ENCODE measurements at places on chromosomes 1 and 21.

DNA sequence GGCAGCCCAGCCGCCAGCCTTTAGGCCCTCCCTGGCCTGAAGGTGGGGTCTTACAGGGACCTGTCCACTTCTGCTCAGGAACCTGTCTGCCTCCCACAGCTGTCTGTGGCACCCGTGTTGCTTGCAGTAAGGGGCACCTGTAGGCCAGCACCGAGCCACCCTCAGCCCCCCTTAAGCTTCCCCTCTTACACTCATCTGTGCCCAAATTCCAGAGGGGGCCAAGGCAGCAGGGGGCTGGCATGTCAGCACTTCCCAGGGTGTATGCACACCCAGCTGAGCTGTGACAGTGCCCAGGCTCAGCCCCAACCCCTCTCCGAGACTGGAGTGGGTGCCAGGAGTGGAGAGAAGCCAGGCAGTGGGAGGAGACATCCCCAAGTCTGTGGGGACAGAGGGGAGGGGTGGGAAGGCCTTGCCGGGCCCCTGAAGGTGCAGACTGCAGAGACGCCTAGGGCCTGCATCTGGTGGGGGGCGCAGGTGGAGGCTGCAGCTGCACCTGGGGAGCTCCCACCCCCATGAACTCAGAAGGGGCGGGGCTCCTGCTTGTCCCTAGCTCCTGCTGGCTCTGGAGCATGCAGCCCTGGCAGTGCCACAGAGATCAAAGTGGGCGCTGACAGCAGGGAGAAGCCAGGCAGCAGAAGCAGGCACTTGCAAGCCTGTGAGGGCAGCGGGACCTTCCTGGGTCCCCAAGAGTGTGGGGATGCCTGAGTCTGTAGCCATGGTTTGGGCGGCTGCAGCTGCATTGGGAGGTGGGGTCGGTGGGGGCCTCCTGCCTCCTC lies 5.4 kb upstream of the SLC2A7 start:
- no peak for DNase-seq

GRCh38 chr1:179107706-179108629 lies 26.1 kb downstream of the TOR3A start:
- DNase-seq = no peak

DNA sequence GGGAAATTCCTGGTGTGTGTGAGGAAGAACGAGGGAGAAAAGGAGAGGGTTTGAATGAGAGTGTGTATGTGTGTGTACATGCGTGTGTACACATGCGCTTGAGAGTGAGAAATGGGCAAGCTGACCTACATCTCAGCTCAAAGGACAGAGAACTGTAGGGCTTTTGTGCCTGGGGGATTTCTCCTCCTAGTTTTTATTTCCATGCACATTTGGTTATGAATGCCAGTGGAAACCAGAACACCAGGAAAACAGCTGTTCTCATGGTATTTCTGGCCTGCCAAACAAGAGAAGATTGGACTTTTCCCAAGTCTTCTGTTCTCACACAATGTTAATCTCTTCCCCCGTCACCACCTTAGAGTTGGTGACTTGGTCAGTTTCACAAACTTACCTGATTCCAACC lies 45.2 kb downstream of the SLC44A3 start:
- DNase-seq = no peak

GRCh38 chr1:219710529-219711194 lies 97.8 kb upstream of the ZC3H11B start:
- DNase-seq = no peak

GRCh38 chr1:17392199-17392740 lies 20.3 kb downstream of the PADI6 start:
- DNase-seq = no peak

DNA sequence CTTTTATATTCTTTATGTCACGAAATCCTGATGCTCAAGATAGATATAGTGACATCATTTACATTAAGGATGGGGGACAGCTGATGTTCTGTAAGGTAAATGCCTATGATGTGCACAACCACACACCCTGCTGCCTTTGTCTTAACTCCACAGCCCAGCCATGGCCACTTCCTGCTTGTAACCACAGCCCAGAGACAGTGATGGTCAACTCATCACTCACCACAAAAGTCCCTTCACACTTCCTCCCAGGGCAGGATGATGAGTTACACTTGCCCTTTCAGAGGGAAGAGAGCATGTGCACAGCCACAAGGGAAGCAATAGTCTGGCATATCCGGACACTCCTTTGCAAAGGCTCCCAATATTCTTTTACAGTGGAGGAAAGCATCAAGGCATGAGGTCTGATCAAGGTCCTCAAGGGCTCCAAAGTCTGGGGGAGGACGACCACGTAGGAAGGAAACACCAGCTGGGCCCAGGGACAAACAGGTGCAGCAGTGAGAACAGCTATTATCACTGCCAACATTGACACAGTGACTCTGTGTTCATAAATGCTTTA lies 53.8 kb downstream of the PLPP3 start:
- DNase-seq = no peak

- DNase-seq = no peak
Observed at GRCh38 chr21:42563261-42563660, 49.6 kb downstream of the SLC37A1 start.

GRCh38 chr1:177772386-177772960 lies 197.4 kb downstream of the SEC16B start:
- DNase-seq = no peak

DNA sequence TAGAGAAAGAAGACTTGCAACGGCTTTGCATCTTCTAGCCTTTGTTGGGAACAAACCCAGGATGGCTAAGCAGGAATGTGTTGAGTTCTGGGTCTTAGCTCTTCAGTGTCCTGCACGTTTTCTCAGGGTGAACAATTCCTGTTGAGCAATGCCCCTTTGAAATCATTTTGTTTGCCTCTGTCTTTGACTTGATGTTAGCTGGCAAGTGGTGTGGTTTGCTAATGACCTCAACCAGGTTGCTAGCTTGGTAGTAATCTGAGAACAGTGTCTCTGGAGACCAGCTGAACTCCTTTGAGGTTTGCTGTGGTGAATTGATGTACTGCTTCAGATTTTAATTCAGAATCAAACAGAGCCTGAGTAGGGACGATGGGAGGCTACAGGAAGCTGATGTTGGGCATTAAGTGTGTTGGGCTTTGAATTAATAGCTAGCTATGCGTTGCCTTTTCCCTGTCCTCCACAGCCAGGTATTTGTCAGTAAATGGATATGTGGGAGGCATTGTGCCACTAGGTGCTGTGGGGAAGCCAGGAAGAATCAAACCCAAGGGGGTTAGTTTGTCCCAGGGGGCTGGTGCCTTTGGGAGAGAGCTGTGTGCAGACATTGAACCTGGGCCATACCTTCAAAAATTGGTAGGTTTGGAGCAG lies 23.3 kb upstream of the SRSF10 start:
- no peak for DNase-seq

DNA sequence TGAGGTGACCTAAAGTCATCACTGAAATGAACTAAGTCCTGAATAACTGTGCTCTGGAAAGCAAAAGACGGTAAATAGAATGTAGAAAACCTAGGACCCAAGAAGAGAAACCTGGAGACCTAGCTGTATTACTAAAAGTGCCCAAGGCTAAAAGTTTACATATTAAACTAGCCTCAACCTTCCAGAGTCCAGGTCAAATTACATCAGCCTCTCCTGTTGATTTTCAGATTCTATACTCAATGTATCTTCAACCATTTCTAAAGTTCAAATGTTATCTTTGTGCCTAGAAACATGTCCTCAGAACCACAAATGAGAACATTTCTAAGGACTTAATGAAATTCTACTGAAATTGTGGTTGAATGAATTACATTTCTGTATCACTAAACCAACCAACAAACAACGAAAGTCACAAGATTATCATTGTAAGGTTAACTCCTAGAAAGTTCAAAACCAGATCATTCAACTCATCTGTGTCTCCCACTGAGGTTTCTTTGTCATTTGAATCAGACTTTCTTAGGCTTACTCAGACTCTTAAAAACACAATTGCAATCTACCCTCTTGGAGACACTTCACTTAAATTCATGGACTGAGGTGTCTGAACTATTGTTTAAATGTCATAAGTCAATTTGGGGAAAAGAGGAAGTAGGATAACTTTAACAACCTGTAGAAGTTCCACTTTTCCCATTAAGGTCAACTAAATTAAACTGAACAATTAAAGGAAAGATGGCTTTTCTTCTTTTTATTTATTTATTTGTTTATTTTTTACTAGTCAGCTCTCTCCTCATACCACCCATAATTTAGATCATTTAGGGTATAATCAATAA lies 207.7 kb downstream of the BARHL2 start:
- no peak for DNase-seq

- no peak for DNase-seq
Observed at GRCh38 chr21:25215698-25216384, 391.4 kb downstream of the MRPL39 start.

DNA sequence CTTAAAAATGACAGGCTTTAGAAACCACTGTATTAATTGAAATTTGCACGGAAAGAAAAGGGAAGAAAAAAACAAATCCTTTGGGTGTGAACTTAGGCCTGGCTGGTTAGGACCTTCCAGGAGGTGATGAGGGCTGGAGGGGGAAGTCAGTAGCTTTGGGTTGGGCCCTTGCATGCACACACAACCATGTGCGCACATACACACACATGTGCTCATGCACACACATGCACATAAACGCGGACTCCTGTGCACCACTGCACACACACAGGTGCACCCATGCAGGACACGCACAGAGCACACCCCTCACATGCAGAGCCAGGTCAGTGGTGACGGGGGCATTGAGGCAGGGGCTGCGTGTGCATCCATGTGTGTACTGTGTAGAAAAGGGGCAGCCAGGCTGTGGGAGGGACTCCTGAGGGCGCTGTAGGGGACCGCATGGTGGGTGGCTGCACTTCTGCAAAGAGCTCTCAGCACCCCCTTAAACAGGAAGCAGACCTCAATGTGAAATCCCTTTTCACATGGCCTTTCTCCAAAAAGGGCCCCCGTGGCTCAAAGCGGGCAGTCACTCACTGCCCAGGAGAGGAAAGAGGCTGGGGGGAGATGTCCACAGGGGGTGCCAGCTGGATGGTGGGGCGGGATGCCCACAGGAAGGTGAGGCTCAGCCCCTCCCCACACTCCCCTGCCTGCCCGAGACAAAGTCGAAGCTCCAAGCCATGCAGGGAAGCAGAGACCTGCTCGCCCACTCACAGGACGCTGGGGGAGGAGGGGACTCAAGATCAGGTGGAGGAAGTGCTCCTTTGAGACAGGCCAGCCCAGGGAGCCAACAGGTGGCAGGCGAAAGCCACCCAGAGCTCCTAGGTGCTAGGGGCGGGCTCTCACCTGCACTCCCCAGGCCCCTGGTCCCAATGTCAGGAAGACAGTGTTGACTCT lies 95.2 kb downstream of the ITPKB start:
- DNase-seq = peak; percentile 34

GRCh38 chr1:87718241-87718950 lies 389.7 kb downstream of the LMO4 start:
- no peak for DNase-seq

DNA sequence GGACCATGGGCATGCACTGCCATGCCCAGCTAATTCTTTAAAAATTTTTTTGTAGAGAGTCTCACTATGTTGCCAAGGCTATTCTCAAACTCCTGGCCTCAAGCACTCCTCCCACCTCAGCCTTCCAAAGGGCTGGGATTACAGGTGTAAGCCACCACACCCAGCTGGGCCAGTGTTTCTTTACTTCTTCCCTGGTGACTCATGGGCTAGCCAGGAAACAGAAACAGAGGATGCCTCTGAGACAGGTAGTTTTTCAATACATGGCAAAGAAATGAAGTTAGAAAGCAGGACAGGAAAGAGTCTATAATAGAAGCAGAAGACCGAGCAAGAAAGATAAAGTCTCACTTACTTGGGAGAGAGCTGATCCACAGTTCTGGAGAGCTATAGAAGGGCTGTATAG lies 7.6 kb upstream of the C1orf74 start:
- no peak for DNase-seq

DNA sequence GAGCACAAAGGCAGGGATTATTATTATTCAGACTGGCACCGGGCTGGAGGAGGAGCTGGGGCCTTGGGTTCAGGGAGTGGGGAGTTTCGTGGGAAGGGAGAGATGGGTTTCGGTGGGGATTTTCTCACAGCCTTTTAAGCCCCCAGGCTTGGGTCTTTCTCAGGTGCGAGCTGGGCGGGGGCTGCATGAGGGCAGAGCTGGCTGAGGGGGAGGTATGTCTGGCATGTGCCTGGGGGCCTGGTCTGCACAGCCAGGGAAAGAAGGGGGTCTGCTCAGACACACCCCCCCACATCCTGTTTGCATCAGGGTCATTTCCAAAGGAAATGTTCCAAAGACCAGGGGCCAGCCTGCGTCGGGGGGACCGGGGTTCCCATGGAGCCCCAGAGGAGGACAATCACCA lies 21.6 kb downstream of the GRHL3 start:
- no peak for DNase-seq

GRCh38 chr1:244709076-244709475 lies 56.1 kb downstream of the DESI2 start:
- no peak for DNase-seq

- DNase-seq = no peak
Observed at GRCh38 chr1:243230914-243231313, 24.2 kb downstream of the CEP170 start.

DNA sequence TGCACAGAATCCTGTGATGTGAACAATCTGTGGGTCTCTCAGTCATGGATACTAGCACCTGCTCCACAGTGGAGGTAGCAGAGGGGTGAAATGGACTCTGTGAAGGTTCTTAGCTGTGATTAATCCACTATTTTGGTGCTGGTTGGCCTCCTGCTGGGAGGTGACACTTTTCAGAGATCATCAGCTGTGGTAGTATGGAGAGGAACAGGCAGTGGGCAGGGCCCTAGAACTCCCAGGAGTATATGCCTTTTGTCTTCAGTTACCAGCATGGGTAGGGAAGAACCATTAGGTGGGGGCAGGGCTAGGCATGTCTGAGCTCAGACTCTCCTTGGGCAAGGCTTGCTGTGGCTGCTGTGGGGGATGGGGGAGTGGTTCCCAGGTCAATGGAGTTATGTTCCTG lies 54.0 kb upstream of the KCNJ15 start:
- no peak for DNase-seq

DNA sequence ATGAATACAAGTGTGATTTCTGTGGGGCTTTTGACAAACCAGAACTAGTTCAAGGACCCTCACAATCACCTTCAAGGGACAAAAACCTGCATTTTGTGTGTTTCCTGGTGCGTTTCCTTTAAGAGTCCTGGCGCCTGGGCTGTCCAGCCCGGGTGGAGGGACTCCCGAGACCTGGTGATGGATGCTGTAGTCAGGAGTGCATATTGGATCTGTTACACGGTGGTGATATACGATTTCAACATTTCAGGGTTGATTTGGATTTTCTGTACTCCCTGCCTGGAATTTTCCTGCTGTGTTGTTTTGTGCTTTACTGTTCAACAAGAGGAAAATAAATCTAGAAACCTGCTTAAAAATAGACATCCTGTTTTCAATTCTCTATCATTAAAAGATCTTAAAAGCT lies 162.0 kb downstream of the KIF26B start:
- no peak for DNase-seq

DNA sequence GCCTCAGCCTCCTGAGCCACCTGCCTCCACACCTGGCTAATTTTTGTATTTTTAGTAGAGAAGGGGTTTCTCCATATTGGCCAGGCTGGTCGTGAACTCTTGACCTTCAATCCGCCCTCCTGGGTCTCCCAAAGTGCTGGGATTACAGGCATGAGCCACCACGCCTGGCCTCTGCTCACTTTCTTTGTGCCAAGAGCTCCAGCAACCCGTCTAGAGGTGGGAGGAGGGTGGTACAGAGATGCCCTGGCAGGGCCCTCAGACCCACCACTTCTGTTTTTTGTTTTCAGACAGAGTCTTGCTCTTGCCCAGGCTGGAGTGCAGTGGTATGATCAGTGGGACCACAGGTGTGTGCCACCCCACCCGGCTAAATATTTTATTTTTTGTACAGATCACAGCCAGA lies 6.9 kb upstream of the SYNC start:
- DNase-seq = no peak

- no peak for DNase-seq
Observed at GRCh38 chr1:24696041-24696755, 49.0 kb upstream of the CLIC4 start.

Data from T follicular helper cell (primary cell).